ENCODE measurements at places on chromosomes 4 and X. TPM values are rescaled to one million over a fixed set of nuclear protein-coding genes. Genes with fewer than 3 reads are reported as not detected.

Gene PCDH18
- 0.03 TPM for total RNA-seq

Gene TRIML2
- not detected for total RNA-seq

DNA sequence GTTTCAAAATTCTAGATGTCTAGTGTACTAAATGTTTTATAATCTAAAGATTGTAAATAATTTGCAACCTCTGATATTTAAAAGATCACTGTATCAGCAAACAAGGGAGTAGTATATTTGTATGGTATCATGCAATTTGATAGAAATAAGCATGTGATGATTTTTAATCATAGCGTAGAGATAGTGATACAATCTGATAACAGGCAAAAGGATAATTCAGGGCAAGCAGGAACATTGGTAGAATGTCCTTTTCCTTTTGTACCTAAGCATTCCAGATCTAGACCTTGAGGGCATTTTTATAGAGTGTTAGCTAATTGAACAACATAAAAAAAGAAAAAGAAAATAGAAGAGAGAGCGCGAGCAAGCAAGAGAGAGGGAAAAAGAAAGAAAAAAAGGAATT is 1.4 kb downstream of the ANK2 start:
- DNase-seq: no peak

Gene LRIT3
- total RNA-seq: 0.11 TPM

Gene FAM47E
- total RNA-seq: not detected

Gene EDNRA
- total RNA-seq: 0.25 TPM

DNA sequence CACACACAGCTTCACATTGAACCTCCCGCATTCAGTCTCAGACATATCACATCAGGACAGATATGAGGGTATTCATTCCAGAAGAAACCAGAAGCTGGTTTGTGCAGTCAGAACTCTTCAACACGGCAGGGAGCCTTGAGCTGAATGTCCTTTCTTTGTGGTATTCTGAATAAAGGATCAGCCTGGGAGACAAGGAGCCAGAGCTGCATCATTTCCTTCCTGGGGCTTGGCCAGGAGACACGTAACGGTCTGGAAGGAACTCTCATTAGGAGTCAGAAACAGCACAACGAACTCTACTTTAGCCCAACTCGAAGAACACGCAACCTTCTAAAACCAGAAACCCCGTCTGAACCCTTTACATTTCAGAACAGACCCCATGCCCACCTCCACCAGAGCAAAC is 46.4 kb downstream of the KDR start:
- no peak for DNase-seq

GRCh38 chr4:123676890-123677229 is 280.3 kb downstream of the SPRY1 start:
- DNase-seq: no peak
